Stimulated activated CD4-positive, alpha-beta T cell treated with anti-CD3 and anti-CD28 coated beads, Interleukin-1b, Interleukin-23, amount 100 ng/mL, for 24 hours (primary cell): ENCODE measurements at places on chromosomes 3 and 15.

- DNase-seq: no peak
Observed at GRCh38 chr3:109440353-109440752, 103.0 kb upstream of the DPPA4 start.

GRCh38 chr15:44038755-44039191 lies 156.3 kb downstream of the FRMD5 start:
- no peak for DNase-seq

DNA sequence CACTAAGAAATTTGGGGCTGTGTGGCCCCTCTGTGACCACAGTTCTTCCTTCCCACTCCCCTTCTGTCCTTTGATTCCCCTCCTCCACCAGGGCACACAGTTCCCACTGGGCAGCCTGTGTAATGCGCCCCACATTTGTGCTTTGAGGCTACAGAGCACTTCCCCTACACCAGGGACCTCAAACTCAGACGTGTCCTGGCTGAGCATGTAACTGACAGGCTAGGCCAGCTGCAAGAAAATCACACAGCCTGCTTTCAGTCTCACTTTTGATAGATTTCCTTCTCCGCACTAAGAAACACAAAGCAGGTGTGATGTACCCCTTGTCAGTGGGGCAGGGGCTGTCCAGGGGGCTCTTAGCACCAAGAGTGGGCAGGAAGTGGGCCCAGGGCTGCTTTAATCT lies 29.6 kb downstream of the PRKCD start:
- DNase-seq: no peak

DNA sequence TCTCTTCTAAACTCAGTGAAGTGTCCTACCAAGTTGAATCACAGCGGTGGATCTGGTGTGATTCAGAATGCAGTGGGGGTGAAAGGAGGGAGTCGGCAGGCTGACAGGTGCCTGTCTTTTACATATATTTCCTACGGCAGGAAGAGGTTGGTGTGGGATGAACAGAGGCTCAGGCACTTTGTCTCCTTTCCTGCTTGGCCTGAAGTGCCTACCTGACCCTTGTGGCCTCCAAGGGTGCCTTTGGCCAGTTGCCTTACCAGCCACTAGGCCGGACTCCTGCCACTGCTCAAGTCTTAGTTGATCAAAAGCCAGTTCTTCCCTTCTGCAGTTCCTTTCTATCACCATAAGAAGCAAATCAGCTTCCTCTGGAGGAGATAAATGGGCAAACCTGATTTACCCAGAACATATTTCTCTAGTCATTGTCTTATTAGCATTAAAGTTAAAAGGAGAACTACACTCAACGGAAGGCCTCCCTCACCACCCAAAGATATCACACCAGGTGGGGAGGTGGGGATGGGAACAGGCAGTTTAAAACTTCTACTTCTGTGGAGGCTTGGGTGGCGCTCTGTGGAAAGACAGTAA lies 52.1 kb downstream of the CRTC3 start:
- no peak for DNase-seq

DNA sequence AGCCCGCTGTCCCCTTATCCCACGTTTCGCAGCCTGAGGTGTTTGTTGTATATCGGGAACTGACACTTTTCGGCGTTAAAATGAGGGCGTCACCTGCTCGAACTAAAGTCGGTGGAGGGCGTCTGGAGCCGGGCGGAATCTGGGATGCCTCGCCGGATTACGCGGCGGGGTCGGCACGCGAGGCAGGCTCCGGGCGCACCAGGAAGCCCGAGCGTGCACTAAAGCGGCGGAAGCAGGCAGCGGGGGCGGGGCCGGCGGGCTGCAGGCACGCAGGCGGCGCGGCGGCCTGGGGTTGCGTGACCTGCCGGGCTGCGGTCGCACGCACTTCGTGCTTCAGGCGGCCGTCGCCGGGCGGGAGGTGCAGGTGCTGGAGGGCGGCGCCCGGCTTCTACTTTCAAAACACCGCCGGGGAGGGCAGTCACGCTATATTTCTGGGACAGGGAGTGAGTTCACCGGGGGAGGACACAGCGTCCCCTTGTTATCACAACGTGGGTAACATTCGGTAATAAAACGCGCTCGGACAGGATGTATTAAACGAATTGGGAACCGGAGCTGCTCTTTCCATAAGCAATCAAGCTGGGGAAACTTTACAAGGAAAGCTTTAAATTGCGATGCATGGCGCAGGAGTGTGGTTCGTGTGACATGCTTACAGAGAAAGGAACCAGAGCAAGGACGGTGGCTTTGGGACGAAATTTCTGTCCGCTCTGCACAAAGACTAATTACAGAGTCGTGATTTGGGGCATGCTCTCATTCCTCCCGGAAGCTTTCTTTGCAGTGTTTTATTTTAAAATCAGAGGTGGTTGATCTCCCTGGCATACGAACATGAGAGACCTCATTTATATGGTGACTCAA lies 9.1 kb upstream of the LEKR1 start:
- peak; percentile 65 for DNase-seq

DNA sequence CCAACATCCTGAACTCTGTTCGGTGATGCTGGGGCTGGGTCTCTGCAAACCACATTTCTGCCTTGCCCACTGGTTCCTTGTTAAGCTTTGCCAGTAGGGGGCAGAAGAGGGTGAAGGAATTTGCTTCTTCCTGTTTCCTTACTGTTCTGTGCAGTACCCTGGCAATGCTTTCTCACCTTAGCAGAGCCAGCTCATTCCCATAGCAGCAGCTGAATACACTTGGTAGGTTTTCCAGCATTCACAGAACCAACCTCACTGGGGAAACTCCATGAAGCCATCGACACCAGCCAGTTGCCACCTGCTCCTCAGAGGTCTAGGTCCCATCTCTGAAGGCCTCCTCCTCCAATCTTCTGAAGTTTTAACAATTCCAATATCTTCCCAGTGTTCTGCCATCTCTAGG lies 308.4 kb downstream of the PDCD6IP start:
- no peak for DNase-seq

DNA sequence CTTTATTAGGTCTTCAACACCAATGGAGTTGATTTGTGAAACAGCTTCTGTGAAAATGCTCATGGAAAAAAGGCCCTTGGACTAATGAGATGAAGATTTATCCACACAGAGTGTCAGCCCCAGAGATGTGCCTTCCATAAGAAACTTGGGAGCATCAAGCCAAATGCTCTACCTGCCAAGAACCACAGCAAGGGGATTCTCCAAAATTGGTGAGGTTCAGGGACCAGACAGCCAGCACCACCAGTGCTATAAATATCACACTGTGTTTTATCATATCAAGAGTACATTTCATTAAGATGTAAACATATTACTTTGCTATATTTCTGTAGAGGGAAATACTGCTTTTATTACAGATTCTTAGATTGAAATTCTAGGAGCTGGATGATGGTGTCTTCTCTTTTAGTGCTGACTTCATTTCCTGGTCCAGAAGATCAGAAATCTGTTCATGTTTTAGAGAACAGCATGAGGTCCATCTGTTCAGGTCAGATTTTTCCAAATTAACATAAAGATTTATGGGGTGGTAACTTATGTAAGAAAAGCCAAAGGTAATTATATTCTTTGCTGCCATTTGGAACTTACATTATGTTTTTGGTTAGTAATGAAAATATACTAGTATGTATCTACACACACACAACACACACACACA lies 17.7 kb downstream of the SLC35G2 start:
- DNase-seq: no peak

- no peak for DNase-seq
Observed at GRCh38 chr3:55165704-55166405, 238.0 kb upstream of the LRTM1 start.

DNA sequence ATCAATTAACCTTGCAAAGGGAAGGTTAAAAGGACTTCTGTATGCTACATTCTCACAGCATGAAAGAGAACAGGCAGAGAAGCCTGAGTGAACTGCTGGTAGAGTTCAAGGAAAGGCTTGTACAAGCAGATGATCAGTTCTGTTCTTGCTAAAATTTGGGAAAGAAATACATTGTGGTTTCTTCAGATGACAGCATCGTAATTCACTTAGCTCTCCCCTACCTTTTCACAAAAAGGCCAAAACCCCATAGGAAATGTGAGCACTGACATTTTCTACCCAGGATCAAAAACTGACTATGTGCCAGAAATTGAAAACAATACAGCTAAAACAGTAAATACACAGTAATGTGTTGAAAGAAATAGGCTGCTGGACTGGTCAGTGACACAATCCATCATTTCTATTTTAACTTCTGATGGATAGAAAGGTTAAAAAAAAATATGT lies 216.4 kb downstream of the DPH6 start:
- DNase-seq: no peak

DNA sequence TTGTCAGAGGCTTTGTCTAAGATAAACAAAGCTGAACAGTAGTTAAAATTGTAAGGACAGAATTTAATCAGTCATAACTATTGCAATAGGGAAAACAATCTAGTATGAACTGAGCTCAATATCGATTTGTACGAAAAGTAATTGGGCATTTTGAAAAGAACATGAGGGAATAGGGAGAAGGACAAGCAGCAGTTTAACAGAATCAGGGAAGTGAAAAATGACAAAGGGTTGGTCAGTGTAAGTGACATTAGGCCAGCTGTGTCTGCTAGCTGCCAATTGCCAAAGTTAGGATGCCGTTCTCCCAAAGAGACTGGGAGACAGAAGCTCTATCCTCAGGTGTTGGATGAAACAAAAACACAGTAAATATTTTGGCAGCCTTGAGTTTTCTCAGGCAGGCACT lies 3.3 kb upstream of the DNAJA4 start:
- DNase-seq: no peak

DNA sequence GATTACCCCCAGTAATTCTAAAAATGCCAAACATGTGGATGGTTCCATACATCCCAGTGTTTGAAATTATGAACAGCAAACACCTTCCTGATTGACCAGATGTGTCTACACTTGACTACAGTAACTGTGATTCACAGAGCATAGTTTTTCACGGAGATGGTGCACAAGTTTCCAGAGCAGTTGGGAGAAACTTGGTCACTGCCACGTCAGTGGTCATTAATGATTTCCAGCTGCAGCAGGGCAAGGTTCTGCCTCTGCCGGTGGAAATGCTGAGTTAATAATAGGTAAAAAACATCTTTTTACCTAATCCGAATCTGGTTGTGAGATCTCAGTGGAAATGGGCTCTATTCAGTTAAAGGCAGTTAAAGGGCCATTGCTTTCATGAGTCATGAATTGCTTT lies 154.1 kb upstream of the FEZF2 start:
- DNase-seq: no peak

DNA sequence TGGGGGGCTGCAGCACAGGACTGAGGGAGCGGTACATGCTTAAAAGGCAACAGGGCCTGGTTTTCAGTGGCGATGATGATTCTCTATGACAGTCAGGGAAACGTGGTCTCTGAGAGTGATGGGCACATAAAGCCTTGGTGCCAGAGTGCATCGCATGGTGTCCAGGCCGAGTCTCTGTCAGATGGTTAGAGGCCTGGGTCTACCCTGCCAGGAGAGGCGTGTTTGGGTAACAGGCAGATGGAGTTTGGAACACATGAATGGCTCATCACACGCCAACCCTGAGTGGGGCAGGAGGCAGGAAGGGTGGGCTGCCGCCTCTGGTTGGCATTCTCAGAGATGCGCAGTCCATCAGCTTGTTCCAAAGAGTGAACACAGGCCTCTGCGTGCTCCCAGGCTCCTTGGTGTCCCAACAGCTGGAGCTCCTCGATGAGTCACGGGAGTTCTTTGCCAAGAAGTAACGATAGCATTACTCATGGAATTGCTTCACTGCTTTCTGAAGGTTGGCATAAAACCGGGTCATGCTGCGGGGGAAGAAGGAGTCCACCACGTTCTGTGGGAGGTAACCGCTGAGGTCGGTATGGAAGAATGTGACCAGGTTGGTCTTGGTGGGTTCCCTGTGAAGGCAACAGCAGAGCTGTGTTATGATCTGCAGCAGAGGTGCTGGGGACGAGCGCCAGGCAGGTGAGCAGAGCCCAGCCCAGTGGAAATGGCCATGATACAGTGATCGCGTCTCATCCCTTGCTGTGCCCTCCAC lies 11.0 kb downstream of the STARD5 start:
- no peak for DNase-seq

DNA sequence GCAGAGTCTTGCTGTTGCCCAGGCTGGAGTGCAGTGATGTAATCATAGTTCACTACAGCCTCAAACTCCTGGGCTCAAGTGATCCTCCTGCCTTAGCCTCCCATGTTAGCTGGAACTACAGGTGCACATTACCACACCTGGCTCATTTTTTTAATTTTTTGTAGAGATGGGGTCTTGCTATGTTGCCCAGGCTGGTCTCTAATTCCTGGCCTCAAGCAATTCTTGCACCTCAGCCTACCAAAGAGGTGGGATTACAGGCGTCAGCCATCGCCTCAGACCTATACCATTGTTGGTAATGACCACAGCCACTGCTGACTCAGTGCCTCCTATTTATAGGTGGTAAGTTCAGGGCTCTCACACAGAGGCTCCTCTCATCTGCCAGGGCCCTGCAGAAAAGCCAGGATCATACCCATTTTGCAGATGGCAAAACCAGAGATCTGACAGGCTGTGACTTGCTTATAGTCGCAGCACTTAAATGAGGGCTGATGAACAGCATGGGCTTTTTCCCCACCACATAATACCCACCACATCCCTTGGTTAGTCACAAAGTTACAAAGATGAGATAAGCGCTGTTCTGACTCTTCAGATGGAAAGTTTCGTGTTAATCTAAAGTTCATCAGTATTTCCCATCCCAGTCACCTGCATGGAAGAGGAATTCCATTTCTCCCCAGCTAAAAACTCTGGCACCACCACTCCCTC lies 21.8 kb upstream of the SPATA12 start:
- no peak for DNase-seq

DNA sequence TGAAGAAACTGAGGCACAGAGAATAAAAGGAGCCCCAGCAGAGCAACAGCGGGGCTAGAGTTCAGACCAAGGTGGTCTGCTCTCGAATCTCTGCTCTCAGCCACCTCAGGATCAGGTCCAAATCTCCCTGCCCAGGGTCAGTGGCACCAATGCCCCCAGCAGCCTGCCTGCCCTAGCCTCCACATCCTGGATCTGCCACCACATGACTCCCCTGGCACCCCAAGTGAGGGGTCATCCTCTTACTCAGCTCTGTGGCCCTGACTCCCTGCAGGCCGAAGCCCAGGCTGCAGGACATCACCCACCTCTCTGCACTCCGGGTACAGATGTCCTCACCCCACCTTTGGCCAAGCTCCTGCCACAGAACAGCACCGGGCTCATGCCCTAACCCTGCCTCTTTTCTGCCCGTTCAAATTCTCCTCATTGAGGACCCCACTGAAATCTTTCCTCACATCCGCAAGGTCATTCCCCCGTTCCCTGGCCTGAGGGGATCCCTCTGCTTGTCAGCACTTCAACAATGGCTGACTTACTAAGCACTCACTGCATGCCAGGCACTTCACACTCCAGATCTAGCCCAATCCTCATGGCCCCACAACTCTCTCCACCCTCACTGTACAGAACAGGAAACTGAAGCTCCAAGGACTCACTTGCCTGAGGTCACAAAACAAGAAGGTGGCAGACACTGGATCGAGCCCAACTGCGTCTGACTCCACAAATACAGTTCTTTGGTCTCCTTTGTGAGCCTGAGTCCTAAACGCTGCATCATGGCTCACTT lies 4.3 kb downstream of the PPIB start:
- DNase-seq: no peak

DNA sequence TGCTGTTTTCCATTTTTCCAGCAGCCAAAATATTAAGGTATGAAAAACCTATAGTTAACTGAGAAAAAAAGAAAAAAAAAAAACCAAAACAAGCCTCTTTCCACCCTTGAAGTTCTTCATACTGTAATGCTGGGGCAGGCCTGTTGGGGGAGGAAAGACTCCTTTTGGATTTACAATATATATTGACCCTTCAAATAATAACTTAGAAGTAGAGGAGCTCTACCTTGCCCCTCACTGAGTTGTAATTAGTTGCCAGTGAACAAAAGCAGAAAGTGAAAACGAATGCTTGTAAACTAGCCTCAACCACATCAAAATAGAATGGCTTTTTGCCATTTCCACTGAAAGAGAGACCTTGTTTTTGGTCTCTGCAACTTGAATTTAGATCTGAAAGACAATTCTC lies 326.6 kb downstream of the NR2F2 start:
- no peak for DNase-seq
